ENCODE measurements at places on chromosomes 7 and 10. TPM values are rescaled to one million over a fixed set of nuclear protein-coding genes. Genes with fewer than 3 reads are reported as not detected.

The CPN1 gene
- total RNA-seq, result 0.16 TPM

The PRF1 gene
- not detected for total RNA-seq

The PIP gene
- total RNA-seq, result not detected

The LRRC17 gene
- total RNA-seq, result 0.10 TPM

The CTAGE6 gene
- not detected for total RNA-seq

The NRP1 gene
- total RNA-seq, result 109 TPM

The AGBL3 gene
- 1.3 TPM for total RNA-seq

The STEAP2 gene
- total RNA-seq, result 5.4 TPM

The AP3M1 gene
- 34.8 TPM for total RNA-seq

The MKX gene
- not detected for total RNA-seq

The MYOZ1 gene
- total RNA-seq, result not detected

All from A549 treated with DMSO at 1 μM for 4 hours (cell line).